Fibroblast of skin of back (primary cell): ENCODE measurements at places on chromosomes 5 and 9.

GRCh38 chr9:131808291-131808690 is 68.4 kb upstream of the RAPGEF1 start:
- no peak for DNase-seq

- no peak for DNase-seq
Observed at GRCh38 chr5:168550656-168551055, 21.6 kb downstream of the FBLL1 start.

- DNase-seq = peak; percentile 52
Observed at GRCh38 chr9:80995759-80996158, 693.6 kb downstream of the TLE1 start.

DNA sequence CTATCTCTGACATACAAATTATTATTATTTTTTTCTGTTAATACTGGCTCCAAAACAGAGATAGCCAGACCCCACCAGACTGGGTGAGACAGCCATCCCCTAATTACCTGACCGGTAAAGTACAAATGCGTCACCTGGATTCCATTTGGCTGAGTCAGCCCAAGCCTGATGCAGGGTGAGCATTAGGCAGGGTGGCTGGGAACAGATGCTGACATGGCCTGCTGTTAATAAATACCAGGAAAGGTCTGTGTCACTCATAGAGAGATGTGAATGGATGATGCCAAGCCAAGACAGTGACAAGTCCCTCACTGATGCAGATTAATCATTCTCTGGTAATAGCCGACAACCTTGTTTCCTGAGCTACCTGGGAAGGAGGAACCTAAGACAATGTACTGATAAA is 183.5 kb downstream of the TRIM32 start:
- no peak for DNase-seq
